ENCODE measurements at places on chromosomes 12 and 14.

DNA sequence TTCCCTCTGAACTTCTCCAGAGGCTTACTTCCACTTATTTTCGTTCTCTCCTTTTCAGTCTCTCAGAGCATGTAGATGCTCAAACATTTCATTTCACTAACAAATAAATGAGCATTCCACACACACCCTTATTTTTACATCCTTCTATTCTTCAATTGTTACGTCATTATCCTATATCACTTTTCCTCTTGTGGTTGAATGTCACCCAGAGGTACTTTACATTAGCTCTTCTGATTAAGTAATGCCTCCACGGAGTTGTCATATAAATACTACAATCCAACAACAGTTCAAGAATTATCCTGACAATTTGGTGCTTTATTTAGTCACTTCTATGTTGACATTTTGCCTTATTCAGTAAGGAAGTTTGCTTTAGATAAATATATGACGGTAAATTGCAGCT lies 18.4 kb downstream of the FAR2 start:
- DNase-seq, result no peak

DNA sequence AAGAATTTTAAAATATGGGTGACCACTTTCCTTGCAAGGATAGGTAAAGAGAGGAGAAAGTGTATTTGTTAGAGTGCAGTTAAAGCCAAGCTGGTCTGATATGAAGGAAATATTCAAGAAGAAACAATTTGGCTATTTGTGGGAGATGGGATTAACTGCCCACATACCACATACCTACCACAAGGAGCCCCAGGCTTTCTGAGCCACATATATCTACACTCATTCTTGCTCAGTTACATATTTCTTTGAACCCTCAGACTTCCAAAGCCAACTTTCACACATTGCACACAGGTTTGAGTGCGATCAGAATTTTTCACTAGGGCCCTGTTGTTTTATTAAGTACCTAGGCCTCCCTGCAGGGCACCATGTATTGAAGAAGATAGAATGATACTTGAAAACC lies 330.2 kb downstream of the ZFP36L1 start:
- DNase-seq, result no peak

DNA sequence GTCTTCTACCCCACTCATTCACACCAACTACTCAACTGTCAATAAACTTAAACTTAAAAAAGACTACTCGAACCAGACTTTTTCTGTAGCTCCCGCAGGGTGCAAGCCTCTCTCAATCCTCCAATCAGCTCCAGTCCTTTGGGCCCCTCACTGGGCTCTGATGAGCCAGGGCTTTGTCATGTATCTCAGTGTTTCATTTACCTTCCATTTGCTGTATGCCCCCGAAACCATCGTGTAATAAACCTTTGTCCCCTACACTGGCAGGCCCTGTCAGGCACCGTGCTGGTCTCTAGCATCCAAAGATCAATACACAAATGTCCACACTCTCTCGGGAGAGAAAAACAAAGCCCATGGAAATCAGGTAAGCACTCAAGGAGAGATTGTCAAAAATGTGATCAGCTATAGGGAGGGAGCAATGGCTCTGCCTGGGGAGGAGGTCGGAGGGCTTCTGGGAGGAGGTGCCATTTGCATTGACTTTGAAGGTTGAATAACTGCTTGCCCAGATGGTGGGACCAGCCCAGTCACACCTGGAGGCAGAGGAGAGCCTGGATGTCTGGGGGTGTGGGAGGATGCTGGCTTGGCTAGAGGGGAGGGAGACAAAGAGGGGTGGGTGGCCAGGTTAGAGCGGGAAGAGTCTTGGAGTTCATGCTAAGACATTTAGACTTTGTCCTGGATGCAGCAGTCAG lies 42.1 kb upstream of the DICER1 start:
- no peak for DNase-seq

GRCh38 chr12:3076730-3077571 lies at the start of gene TSPAN9:
TSS of gene TSPAN9 (plus strand) at chr12:3077379. CDS start at chr12:3201194, 123,815 bp downstream.
- DNase-seq, result peak; percentile 68

- peak; percentile 92 for DNase-seq
These were observed at the start of gene TMEM106C for GRCh38 chr12:47963340-47964040. TSS of gene TMEM106C (plus strand) at chr12:47963596. CDS start at chr12:47964237, 641 bp downstream.

DNA sequence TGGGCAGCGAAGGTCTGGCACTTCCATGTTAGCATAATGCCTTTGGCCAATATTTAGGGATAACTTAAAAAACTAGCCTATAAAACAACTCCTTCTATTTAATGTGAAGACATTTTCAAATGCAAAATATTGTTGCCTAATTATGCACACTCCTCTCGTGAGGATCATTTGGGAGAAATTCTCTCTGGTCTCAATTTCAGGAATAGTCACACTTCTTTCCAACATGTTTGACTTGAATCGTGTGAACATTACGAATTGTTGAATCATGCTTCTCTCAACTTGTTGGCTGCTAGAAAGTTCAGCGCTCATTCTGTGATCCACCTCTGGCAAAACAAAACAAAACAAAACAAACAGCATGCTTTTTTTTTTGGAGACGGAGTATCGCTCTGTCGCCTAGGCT lies 313.2 kb downstream of the SEC23A start:
- DNase-seq, result no peak

GRCh38 chr12:111451649-111452129 lies 46.0 kb downstream of the SH2B3 start:
- DNase-seq, result peak; percentile 48

GRCh38 chr14:22569106-22569736 lies 19.8 kb downstream of the DAD1 start:
- DNase-seq, result no peak

- DNase-seq, result no peak
These were observed 234.0 kb downstream of the ADAMTS20 start for GRCh38 chr12:43318021-43318420.

GRCh38 chr14:39988939-39989338 lies 556.7 kb upstream of the FBXO33 start:
- no peak for DNase-seq

GRCh38 chr12:2893007-2893406 lies 2.3 kb downstream of the TULP3 start:
- no peak for DNase-seq

DNA sequence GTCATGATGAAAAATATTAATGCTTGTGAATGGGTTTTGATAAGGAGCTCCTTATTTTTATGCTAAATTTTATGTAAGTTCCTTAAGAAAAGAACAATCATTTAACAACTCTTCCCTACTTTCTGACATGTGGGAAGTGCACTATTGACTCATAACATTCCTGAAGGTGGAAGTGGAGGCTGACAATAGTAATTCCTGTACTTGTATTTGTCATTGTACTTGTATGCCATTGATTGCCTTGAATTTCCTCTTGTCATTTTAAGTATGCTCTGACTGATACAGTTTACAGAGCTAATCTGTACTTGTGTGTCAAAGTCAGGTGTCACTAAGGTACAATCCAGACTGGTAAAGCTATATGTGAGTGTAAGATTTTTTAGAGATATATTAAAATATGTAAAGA lies 440.0 kb downstream of the SLC16A7 start:
- DNase-seq, result no peak

- no peak for DNase-seq
These were observed 24.0 kb upstream of the RIC8B start for GRCh38 chr12:106750524-106750923.

DNA sequence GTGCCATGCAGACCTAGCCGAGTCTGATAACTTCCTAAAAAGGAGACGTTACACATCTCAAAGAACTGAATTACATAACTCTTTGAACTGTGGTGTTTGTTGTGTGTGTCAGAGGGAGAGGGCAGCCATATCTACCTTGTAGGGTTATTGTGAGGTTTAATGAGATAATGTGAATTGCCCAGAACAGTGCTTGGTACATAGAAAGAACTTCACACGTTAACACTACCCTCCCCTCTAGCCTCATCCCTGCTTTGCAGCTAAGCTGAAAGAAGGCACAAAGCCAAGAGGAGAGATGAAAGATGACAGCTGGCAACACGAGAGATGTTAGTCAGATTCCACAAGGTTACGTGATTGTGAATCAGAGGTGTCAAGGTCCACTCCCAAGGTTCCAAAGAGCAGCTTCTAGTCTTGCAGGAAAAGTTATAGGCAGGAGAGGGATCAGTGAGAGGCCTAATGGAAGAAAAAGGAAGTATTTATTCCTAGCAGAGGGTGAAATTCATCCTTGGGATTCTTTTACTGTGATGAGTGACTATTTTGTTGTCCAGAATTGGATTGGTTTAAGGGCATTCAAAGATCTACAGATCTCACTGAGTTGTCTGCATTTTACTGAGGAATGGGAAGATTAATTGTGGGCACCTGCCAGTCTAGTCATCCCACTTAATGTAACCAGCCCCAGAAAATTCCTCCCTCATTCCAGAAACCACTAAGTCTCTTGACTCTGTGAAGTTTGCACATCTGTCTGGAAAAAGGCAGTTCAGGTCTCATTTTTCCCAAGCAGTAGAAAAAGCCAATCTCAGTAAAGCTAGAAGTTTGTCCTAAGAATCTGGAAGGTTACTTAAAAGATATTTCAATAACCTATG lies 25.9 kb upstream of the WNK1 start:
- peak; percentile 54 for DNase-seq

GRCh38 chr14:58873228-58873953 lies 235.6 kb downstream of the DACT1 start:
- DNase-seq, result no peak

GRCh38 chr12:55965941-55966407 lies at the start of gene PMEL:
TSS of gene PMEL (minus strand) at chr12:55966042. CDS start at chr12:55966011, 31 bp downstream.
- no peak for DNase-seq

GRCh38 chr12:3261782-3262359 lies 184.7 kb downstream of the TSPAN9 start:
- no peak for DNase-seq

- no peak for DNase-seq
These were observed 3.1 kb downstream of the C14orf39 start for GRCh38 chr14:60482743-60483142.

- DNase-seq, result no peak
These were observed 204.7 kb downstream of the BCAT1 start for GRCh38 chr12:24743941-24744793.

All from naive thymus-derived CD4-positive, alpha-beta T cell (primary cell).